ENCODE measurements at places on chromosomes 3 and 15.

DNA sequence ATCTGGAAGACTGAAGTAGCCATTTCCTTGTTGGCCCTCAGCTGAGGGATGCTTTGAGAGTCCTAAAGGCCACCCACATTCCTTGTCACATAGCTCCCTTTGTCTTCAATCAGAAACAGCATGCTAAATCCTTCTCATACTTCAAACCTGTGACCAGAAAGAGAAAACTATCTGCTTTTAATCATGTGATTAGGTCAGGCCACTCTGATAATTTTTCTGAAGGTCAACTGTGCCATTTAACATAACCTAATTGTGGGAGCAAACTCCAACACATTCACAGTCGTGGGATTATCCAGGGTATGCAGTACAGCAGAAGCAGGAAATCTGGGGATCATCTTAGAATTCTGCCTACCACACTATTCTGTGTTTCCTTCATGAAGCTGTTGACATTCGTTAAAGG lies 223.9 kb upstream of the NR2E3 start:
- DNase-seq: no peak

DNA sequence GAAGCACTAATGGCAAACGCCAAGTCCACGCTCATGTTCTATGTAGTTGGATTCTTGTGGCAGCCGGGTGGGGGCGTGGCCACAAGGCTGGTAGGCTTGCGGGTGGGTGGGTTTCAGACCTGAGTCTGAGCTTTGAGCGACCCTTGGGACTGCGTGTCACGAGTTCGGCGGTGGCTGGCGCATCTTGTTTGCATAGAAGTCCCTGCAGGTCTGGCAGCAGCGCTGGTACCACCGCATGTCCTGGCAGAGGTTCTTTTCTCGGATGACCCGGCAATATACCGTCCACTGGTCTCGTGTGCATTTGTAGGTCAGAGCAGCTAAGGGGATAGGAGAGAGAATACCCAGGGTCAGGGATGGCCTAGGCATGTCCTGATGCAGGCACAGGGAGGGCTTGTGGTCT lies 241.0 kb upstream of the LYSMD4 start:
- DNase-seq: no peak

DNA sequence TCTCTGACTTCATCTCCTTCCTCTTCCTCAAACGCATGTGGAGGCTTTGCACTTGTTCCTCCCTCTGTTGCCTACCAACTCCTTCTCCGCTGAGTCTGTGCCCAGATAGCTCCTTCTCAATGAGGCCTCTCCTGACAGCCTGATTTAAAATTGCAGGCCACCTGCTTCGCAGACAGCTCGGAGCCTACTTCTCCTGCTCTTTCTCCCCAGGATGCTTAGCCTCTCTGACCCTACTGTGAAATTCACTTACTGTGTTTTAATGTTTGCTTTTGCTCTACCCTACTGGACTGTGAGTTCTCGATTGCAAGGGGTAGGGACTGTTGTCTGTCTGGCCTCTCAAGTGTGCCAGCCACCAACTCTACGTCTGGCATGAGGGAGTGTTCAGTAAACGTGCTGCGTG lies 83.4 kb downstream of the EEFSEC start:
- DNase-seq: no peak

GRCh38 chr3:177351757-177352158 lies 154.5 kb upstream of the TBL1XR1 start:
- DNase-seq: no peak

DNA sequence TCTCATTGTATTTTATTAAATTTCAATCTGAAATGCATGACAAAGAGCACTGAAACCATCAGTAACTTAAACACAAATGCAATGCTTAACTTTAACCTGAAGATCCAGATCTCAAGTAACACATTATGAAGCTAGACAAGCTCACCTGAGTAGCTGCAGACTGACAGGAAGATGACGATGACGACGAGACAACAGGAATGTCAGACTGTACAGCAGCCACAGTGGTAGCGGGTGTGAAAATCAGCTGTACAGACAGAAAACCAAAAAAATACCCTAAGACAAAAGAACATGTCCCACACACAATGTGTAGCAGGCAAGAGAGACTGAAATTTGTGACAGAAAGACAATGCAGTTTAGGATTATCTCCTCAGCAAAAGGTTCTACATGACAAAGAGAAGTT lies 36.3 kb downstream of the PHC3 start:
- DNase-seq: no peak

- no peak for DNase-seq
Measured at GRCh38 chr3:108780235-108780634, 23.0 kb upstream of the RETNLB start.

- DNase-seq: no peak
Measured at GRCh38 chr3:42660131-42660715, 6.7 kb downstream of the ZBTB47 start.

DNA sequence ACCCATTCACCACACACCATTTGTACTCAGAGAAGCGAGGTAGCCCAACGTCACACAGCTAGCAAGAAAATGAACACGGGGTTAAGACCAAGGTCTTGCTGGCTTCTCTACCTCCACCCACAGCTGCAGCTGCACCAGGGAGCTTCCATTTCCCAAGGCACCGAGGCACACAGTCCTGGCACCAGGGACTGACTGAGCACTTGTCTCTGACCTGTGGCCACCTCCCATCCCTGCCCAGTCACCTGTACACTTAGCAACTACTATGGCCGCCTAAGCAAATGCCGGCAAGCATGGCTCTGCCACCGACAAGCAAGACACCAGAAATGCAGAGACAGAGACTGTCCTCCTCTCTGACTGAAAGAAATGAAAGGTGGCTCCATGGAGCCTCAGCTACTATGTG lies 15.3 kb downstream of the ZXDC start:
- no peak for DNase-seq

- no peak for DNase-seq
Measured at GRCh38 chr3:168156479-168156878, 60.8 kb upstream of the GOLIM4 start.

DNA sequence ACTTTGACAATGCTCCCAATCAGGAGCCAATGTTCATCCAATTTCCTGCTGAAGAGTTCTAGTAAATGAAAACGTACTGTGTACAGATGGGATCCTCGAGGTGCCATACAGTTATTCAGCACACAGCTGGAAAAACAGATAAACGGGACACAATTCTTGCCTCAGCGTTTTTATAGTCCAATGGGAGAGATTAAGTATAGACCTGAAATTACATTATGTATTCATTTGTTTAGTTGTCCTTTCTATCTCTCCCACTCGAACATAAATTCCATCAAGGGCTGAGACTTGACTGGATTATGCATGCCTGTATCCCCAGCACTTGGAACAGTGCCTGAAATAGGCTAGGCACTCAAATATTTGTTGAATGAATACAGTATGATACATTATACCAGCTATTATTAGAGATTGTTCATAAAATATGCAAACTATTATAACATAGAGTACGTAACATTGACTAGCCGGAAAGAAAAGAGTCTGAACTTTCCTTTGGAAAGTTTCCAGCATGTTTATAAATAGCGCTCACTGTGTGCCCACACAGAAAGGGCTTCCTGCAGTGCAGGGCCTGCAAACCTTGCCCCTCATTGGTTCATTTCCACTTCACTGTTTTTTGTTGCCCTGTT lies 27.4 kb upstream of the SNTN start:
- no peak for DNase-seq

DNA sequence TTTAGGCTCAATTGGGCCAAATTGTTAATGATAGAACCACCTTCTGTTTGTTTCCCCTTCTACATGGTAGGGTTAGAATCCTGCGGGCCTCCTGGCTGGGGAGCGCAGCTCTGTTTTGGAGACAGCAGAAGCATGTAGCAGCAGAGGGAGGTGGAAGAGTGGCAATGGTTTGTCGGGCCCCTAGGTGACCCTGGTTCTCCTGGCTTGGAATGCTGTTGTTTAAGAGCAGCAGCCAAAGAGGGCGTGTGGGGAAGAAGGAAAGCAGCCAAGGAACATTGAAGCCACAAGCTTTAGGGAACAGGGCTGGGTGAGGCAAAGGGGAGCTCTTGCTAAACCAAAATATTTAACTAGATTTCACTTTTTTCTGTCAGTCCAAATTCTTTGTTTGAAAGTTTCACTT lies 213.7 kb upstream of the NR2E3 start:
- no peak for DNase-seq

DNA sequence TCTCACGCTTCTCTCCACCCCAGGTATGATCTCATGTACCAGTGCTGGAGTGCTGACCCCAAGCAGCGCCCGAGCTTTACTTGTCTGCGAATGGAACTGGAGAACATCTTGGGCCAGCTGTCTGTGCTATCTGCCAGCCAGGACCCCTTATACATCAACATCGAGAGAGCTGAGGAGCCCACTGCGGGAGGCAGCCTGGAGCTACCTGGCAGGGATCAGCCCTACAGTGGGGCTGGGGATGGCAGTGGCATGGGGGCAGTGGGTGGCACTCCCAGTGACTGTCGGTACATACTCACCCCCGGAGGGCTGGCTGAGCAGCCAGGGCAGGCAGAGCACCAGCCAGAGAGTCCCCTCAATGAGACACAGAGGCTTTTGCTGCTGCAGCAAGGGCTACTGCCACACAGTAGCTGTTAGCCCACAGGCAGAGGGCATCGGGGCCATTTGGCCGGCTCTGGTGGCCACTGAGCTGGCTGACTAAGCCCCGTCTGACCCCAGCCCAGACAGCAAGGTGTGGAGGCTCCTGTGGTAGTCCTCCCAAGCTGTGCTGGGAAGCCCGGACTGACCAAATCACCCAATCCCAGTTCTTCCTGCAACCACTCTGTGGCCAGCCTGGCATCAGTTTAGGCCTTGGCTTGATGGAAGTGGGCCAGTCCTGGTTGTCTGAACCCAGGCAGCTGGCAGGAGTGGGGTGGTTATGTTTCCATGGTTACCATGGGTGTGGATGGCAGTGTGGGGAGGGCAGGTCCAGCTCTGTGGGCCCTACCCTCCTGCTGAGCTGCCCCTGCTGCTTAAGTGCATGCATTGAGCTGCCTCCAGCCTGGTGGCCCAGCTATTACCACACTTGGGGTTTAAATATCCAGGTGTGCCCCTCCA lies 19.1 kb downstream of the TYRO3 start:
- DNase-seq: no peak

DNA sequence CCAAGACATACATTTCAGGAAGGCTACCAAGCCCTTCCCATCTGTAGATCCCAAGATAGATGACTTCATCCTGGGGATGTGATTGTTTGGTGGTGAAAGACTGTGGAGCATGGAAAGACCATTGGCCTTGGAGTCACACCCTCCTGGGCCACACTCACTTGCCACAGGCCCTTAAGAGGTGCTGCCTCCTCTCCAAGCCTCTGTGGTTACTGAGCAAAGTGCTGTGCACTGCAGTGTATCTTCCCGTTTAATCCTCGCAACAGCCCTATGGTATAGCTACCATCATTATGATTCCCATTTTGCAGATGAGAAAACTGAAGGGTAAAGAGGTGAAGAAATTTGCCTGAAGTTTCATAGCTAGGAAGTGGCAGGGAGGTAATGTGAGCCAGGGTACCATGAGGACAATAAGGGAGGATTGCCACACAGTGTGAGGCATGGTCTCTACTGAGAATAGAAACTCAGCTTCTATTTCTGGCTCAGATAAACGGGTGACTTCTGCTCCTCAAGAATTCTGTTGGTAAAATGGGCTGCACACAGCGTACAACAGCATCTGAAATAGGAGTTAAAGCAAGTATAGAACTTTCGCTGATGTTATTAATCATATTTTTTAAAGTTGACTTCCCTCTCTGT lies 23.9 kb upstream of the RHO start:
- DNase-seq: no peak

DNA sequence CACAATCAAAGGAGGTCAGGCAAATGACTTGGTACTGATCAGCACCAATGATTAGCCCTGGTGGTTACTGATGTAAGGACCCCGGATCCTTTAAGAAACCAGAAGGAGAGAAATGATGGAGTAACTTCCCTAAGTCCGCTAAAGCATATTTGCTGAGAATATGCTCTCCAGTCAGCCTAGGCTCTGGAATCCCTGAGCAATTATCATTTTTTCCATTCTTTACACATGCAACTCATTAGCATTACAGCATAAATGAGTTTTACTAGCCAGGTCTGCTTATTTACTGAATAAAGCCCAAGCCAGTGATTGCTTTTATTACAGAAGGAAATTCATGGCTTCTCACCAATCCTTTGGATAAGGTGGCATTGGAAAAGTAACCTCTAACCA lies 139.2 kb upstream of the WNT5A start:
- DNase-seq: no peak

GRCh38 chr3:88150806-88151205 lies 1.0 kb downstream of the C3orf38 start:
- no peak for DNase-seq

DNA sequence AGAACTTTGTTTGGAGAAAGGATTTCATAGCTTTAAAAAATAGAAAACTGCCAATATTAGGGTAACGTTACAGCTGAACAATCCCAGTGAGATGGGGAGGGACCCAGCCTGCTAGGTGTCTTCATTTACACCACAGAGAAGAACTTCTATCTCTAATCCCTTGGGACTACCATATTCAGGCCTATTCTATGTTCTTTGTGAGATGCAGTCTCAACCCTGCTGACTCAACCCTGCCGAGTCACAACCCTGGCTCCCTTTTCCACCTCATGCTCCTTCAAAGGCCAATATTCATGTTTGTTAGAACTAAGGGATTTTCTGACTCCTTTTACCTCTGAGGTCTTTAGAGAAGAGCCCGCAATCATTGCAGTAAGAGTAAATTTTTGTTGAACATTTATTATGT lies 350.5 kb downstream of the EPHB1 start:
- DNase-seq: no peak

- no peak for DNase-seq
Measured at GRCh38 chr3:115901008-115901407, 277.7 kb downstream of the GAP43 start.

GRCh38 chr3:29628795-29629194 lies 347.9 kb downstream of the RBMS3 start:
- no peak for DNase-seq

- DNase-seq: no peak
Measured at GRCh38 chr3:150609988-150610387, 6.9 kb downstream of the SELENOT start.

GRCh38 chr15:34973512-34973911 lies 4.0 kb upstream of the AQR start:
- no peak for DNase-seq

- no peak for DNase-seq
Measured at GRCh38 chr3:11651477-11651876, 7.8 kb upstream of the VGLL4 start.

All from left colon (tissue), 2 donors.